ENCODE measurements at places on chromosomes 3 and 15.
A peak's percentile ranks its signal among the peaks of the same experiment; 100 is the strongest.

GRCh38 chr3:58072763-58073130, 64.5 kb downstream of the FLNB start:
- H3K4me3 ChIP-seq = no peak overlapping the region
- H3K27ac ChIP-seq = no peak overlapping the region
- peaks cover 20% of the 10 kb centered on the region for H3K4me1 ChIP-seq
- DNase-seq = no peak
- no peaks in the 10 kb centered on the region for H3K27me3 ChIP-seq
- H3K36me3 ChIP-seq = peaks cover 4% of the 10 kb centered on the region

DNA sequence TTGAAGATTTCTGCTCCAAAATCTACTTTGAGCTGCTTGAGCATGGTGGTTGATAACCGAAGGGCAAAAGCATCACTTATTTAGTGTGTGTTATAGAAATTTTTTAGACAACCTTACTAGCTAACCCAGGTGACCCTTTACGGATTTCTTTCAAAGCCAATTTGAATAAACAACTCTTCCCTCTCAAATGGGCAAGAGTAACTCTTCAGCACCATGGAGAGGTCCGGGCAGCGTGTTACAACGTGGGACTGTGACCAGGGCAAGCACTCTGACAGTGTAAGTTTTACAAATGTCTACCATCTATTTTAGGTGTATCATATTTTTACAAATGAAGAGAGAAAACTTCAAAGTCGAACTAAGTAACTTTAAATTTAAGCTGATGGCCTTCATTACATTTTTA, 471.8 kb downstream of the MFSD1 start:
- DNase-seq = peak; percentile 71
- H3K36me3 ChIP-seq = no peaks in the 10 kb centered on the region
- no peak overlapping the region for H3K4me3 ChIP-seq
- no peak overlapping the region for H3K27ac ChIP-seq
- H3K4me1 ChIP-seq = no peaks in the 10 kb centered on the region

- no peak for DNase-seq
- H3K4me3 ChIP-seq = no peak overlapping the region
- H3K4me1 ChIP-seq = peaks cover 71% of the 10 kb centered on the region
- H3K27ac ChIP-seq = peak overlapping the region; percentile 96
- peaks cover 32% of the 10 kb centered on the region for H3K36me3 ChIP-seq
These were observed 53.1 kb downstream of the TGFBR2 start for GRCh38 chr3:30659270-30660130.

DNA sequence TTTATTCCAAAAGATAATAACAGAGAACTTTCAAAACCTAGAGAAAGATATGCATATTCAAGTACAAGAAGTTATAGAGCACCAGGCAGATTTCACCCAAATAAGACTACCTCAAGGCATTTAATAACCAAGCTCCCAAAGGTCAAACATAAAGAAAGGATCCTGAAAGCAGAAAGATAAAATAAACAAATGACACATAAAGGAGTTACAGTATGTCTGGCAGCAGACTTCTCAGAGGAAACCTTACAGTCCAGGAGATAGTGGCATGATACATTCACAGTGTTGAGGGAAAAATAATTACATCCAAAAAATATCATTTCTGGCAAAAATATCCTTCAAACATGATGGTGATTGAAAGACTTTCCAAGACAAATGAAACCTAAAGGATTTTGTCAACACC, 185.8 kb upstream of the POU1F1 start:
- H3K27ac ChIP-seq = no peak overlapping the region
- no peaks in the 10 kb centered on the region for H3K27me3 ChIP-seq
- H3K4me1 ChIP-seq = peaks cover 7% of the 10 kb centered on the region
- DNase-seq = no peak
- H3K4me3 ChIP-seq = no peak overlapping the region

DNA sequence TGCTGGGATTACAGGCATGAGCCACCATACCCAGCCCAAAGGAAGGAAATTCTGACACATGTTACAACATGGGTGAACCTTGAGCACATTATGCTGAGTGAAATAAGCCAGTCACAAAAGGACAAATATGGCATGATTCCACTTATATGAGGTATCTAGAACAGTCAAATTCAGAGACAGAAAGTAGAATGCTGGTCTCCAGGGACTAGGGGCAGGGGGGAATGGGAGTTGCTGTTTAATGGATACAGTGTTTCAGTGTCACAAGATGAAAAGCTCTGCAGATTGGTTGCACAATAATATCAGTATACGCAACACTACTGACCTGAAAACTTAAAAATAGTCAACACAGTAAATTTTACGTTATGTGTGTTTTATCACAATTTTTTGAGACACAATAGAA, 4.1 kb downstream of the SPATA12 start:
- H3K4me3 ChIP-seq = no peak overlapping the region
- peaks cover 45% of the 10 kb centered on the region for H3K4me1 ChIP-seq
- H3K27me3 ChIP-seq = no peaks in the 10 kb centered on the region
- H3K36me3 ChIP-seq = no peaks in the 10 kb centered on the region
- no peak for DNase-seq
- H3K27ac ChIP-seq = no peak overlapping the region

- no peak overlapping the region for H3K4me3 ChIP-seq
- H3K36me3 ChIP-seq = peaks cover 8% of the 10 kb centered on the region
- H3K27me3 ChIP-seq = no peaks in the 10 kb centered on the region
These were observed 132.6 kb downstream of the DIPK2A start for GRCh38 chr3:144104186-144104585.

DNA sequence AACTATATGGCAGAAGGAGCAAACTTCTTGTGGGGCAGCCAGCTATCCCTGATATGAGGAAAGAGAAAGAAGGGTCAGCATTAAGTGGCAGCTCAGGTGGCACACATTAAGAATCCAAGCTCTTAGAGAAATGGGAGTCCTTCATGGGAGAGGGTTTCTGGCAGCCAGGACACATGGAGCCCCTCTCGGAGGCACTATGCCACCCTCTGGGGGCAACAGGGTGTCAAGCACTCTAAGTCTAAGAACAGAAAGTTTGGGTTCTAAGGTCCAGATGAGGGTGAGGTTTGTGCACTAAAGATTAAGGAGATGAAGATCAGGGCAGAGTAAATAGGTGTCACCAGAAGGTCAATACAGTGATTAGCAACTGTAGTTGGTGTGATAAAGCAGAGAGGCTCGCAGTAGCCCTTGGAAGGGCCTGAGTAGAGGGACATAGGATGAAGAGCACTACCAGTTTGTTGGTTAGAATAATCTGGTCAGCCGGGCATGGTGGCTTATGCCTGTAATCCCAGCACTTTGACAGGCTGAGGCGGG, 89.3 kb downstream of the ST6GAL1 start:
- H3K4me1 ChIP-seq = peaks cover 14% of the 10 kb centered on the region
- peak overlapping the region; percentile 23 for H3K27ac ChIP-seq
- no peaks in the 10 kb centered on the region for H3K27me3 ChIP-seq
- no peak overlapping the region for H3K4me3 ChIP-seq
- peaks cover 32% of the 10 kb centered on the region for H3K36me3 ChIP-seq
- DNase-seq = no peak

GRCh38 chr3:183984749-183985729, 32.6 kb downstream of the ABCC5 start:
- peaks cover 29% of the 10 kb centered on the region for H3K4me1 ChIP-seq
- H3K36me3 ChIP-seq = peaks cover 43% of the 10 kb centered on the region
- H3K27me3 ChIP-seq = no peaks in the 10 kb centered on the region
- H3K4me3 ChIP-seq = peak overlapping the region; percentile 23
- DNase-seq = no peak
- peak overlapping the region; percentile 85 for H3K27ac ChIP-seq

GRCh38 chr3:123498761-123499160, 49.9 kb upstream of the ADCY5 start:
- H3K4me1 ChIP-seq = peaks cover 11% of the 10 kb centered on the region
- DNase-seq = no peak
- H3K27ac ChIP-seq = no peak overlapping the region
- H3K27me3 ChIP-seq = peaks cover 20% of the 10 kb centered on the region
- no peak overlapping the region for H3K4me3 ChIP-seq
- peaks cover 16% of the 10 kb centered on the region for H3K36me3 ChIP-seq

- H3K4me1 ChIP-seq = peaks cover 43% of the 10 kb centered on the region
- H3K27me3 ChIP-seq = no peaks in the 10 kb centered on the region
- no peak overlapping the region for H3K27ac ChIP-seq
- no peak overlapping the region for H3K4me3 ChIP-seq
- H3K36me3 ChIP-seq = no peaks in the 10 kb centered on the region
- DNase-seq = no peak
These were observed 172.8 kb downstream of the KCNMB2 start for GRCh38 chr3:178709051-178709450.

DNA sequence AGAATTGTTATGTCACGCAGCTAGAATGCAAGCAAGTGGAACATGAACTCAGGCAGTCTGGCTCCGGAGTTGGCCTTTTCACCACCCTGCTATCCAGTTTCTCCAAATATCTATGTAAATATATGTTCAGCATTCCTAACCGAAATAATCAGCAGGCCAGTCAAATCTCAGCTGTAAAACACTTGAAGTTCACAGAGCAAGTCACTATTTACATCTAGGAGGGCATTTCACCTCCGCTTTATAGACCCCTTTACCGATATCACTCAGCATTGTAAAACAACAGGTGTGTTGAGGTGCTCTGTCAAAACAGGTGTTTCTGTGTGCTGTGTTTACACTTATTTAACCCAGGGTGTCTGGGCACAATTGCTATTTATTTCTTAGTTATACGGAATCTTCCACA, 12.2 kb upstream of the HES1 start:
- H3K4me1 ChIP-seq = no peaks in the 10 kb centered on the region
- peaks cover 2% of the 10 kb centered on the region for H3K27me3 ChIP-seq
- H3K27ac ChIP-seq = no peak overlapping the region
- H3K36me3 ChIP-seq = no peaks in the 10 kb centered on the region
- no peak for DNase-seq

- H3K4me3 ChIP-seq = no peak overlapping the region
- DNase-seq = no peak
- no peaks in the 10 kb centered on the region for H3K4me1 ChIP-seq
- no peak overlapping the region for H3K27ac ChIP-seq
- H3K36me3 ChIP-seq = no peaks in the 10 kb centered on the region
These were observed 50.6 kb upstream of the PHLDB2 start for GRCh38 chr3:111808439-111808838.

- no peak overlapping the region for H3K27ac ChIP-seq
- peaks cover 6% of the 10 kb centered on the region for H3K4me1 ChIP-seq
These were observed 79.6 kb upstream of the SPATA12 start for GRCh38 chr3:56980798-56981390.

DNA sequence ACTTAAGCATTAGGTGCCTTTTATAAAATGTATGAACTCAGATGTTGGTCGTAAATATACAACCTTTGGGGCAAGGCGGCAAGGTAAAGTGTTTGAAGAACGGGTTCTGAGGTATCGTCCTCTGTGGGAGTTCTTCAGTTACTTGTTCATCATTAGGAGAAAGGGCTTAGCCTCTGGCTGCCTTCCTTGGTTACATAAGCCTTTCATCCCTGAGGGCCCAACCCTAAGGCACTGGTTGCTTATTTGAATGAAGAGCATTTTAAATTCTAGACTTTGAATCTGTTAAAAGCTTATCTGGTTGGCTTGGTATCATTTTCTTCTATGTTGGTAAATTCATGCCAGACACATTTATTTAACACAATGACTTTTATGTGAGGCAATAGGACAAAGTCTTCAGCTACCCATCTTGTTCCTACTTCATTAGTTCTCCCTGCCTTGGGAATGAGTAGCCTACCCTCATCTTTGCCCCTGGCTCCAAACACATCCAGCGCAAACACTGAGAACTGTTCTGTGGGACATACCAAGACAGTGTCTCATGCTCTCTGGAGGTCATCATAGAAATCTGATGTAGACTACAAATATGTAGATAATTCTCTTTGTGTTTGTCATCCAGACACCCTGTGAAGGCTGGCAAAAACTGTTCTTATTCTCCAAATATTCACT, 12.4 kb upstream of the CCDC80 start:
- peaks cover 3% of the 10 kb centered on the region for H3K4me1 ChIP-seq
- no peak overlapping the region for H3K4me3 ChIP-seq
- H3K27me3 ChIP-seq = no peaks in the 10 kb centered on the region
- no peaks in the 10 kb centered on the region for H3K36me3 ChIP-seq
- no peak for DNase-seq

DNA sequence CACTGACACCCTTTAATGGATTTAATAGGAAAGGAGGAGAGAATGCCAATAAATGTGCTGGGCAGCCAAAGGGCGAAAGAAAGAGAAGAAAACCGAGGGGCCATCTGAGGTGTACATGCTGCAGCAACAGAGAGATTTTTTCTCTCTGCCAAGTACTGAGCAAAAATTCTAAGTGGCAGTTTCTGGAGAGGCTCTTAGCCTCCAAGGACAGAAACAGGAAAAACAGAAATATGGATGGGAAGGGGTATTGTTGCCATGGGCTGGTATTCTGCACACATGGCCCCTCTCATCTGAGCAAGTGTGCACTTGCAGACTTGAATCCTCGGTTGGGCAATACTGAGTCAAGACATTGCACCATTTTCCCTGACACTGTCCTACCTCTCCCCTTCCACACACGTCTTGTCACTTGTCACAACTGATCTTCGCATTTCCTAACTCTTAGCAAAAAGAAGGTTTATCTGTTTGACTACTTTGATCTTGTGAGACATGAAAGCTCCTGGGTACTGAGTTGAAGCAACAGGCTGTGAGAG, 73.9 kb downstream of the PRICKLE2 start:
- DNase-seq = no peak

DNA sequence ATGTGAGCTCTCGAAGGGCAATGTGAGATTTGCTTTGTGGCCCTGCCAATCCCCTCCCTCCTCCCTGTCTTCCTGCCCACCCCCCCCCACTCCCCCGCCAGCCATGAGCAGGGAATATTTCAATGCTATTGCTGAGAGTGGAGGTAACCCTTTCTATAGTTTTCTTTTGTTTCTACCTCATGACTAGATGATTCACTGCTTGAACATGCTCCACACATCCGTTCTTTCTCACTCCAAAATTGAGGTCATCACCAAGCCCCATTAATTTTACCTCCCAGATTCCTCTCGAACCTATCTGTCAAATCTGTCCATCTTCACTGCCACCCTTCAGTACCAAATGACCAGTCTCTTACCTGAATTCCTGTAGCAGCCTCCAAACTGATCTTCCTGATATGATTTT, 12.2 kb downstream of the ZNF774 start:
- no peak overlapping the region for H3K4me3 ChIP-seq
- H3K4me1 ChIP-seq = peaks cover 18% of the 10 kb centered on the region
- no peak for DNase-seq
- no peak overlapping the region for H3K27ac ChIP-seq
- no peaks in the 10 kb centered on the region for H3K36me3 ChIP-seq
- no peaks in the 10 kb centered on the region for H3K27me3 ChIP-seq

- H3K4me3 ChIP-seq = no peak overlapping the region
- no peaks in the 10 kb centered on the region for H3K4me1 ChIP-seq
- no peak overlapping the region for H3K27ac ChIP-seq
- H3K27me3 ChIP-seq = no peaks in the 10 kb centered on the region
These were observed 70.1 kb downstream of the AAGAB start for GRCh38 chr15:67184208-67184925.
